EL (cell line): ENCODE measurements at places on chromosomes 7 and 10.

- no peak for DNase-seq
These were observed 109.1 kb downstream of the C10orf90 start for GRCh38 chr10:126561294-126561920.

DNA sequence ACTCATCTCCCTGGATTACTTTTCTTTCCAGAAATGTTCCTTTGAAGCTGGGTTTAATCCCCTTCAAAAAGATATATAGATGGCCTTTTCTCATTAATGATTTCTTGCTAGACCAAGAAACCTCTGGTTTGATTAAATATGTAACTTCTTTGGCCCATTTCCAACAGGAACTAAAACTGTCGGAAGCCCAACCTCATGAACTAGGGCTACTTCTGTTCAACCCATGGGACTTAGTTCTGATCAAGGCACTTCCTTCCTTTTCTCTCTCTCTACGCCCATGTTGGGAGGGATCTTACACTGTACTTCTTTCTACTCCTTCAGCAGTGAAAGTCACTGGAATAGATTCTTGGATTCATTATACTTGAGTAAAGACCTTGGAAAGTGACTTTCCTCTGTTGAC is 83.6 kb downstream of the TMEM106B start:
- no peak for DNase-seq

DNA sequence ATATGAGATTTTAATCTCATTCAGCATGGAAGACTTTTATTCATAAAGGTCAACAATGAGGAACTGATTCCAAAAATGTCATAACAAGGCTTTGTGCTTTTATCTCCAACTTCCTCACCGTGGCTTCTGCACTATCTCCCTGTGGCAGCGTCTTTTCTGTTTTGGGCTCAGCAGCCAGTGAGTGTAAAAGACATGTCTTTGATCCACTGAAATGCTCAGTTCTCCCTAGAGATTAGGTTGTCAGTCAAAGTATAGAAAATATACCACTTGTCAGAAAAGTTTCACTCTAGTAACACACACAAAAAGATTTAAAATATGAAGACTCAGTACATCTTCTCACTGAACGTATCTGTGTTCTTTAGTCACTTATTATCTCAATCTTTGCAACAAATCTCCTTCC is 901.8 kb upstream of the ZWINT start:
- DNase-seq, result no peak

DNA sequence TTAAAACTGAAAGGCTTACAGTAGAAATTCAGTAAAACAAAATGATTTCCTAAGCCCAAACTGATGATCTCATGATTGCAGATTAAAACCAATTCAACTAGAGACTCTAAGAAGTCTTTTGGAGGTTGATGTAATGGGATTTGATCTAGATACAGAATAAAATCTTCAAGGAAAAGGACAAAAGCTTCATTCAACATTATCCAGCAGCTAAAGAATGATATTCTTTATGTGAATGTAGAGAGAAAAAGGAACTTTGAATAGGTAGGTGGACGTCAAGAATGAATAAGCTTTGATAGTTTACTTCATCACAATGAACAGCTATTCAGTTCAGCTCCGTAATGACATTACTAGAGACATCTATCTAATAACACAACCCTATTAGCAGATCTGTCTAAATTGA is 744.4 kb downstream of the PHTF2 start:
- DNase-seq, result no peak
